SW480 (cell line): ENCODE measurements at places on chromosomes 2 and 18.

- no peak for DNase-seq
These were observed 53.7 kb downstream of the TWIST2 start for GRCh38 chr2:238901461-238902057.

- DNase-seq, result no peak
These were observed 95.3 kb upstream of the FANCL start for GRCh38 chr2:58336416-58336815.

- no peak for DNase-seq
These were observed 32.9 kb downstream of the CENPO start for GRCh38 chr2:24825883-24826772.

DNA sequence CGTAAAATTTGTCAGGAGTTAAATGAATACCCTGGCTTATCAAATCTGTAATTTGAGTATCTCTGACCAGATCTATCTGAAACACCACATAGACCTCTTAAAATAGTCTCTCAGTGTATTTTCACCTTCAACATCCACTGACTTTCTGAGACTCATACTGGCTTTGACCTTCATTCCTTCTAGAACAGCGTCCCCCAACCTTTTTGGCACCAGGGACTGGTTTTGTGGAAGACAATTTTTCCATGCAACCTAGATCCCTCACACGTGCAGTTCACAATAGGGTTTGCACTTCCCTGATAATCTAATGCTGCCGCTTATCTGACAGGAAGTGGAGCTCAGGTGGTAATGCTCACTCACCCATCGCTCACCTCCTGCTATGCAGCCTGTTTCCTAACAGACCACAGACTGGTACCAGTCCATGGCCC is 3.2 kb downstream of the NBAS start:
- no peak for DNase-seq

DNA sequence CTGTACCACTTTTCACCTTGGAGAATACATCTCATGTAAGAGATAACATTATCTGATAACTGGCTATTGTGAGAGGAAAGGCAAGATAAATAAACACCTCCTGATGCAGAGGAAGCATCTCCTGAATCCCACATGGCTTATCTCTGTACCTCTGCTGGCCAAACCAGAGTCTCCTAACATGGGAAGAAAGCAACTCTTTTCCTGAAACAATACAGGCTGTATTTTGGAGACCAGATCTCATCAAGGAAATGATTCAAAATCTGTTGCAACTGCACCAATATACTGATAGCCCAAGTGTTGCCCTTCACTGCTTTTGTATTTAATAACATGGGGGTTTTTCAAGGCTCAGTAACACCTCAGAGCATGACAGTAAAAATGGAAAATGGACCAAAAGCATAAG is 106.9 kb downstream of the MREG start:
- DNase-seq, result no peak

DNA sequence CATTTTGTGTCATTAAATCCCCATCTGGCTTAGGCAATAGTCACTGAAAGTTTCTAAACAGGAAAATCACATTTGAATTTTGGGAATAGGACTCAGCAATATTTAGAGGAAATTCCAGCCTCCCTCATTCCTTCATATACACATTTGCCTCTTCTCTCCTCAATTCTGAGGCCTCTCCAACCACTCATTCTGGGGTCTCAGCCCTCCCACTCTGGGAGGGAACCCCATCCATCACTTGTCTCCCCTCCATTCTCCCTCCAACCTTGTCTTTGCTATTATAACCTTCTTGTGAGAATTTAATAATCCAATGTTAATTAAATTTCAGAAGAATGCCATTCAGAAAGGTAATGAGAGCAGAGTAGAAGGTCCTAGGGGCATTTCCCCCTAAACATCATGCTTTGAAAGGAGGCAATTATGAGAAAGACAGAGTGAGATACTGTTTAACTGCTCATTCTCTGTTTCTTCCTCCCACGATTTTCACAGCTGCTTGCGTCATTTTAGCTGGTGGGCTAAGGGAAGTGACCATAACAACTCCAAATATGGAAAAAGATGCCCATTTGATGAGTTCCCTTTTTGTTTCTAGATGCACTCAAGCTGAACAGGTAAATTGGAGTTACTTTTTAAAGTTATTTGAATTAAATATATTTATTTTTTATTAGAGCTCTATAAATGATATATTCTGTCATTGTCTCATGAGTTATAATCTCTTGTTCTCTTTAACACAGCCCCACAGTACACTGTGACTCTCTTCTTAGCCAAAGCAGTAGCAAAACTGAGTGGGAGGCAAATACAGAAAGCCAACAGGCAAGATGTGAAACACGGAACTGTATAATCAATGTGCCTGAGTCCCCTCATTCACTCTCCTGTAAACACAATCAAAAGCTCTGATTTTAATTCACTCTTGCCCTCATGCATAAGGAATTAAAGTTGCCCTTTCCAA is 135.1 kb downstream of the DLGAP1 start:
- no peak for DNase-seq

GRCh38 chr18:63284173-63284799 is 35.3 kb downstream of the BCL2 start:
- no peak for DNase-seq

DNA sequence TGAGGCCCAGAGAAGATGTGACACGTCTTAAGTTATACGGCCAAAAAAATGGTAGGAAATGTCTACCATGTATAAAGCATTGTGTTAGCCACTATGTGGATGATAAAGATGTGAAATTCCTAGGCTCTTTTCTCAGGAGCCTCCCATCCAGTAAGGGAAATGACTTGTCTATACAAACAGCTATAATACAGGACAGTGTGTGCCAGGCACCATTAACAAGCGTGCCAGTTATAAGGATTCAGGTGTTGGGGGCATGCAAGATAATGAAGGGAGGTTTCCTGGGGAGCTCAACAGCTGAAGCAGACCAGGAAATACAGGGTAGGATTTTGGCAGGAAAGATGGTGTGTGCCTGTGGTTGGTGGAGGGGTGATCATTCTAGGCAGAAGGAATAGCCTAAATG is 37.6 kb downstream of the ALPK2 start:
- no peak for DNase-seq

DNA sequence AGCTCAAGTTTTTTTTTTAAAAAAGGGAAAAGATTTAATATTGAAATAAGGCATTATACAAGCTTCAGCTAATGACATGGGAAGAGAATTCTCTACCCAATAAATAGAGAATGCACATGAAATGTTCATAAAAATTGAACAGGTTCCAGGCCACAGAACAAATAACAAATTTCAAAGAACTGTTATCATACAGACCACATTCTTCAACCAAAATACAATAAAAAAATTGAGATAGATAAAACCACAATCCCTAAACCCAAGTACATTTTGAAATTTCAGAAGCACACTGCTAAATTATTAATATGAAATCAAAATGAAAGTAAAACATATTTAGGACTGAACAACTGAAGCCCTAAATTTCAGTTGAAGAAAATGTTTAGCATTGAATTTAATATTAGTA is 89.6 kb downstream of the BCL2 start:
- DNase-seq, result no peak

- DNase-seq, result no peak
These were observed 279.8 kb downstream of the RBM43 start for GRCh38 chr2:150981826-150982225.

- no peak for DNase-seq
These were observed 58.7 kb downstream of the TMEM18 start for GRCh38 chr2:618422-618990.

GRCh38 chr18:2360861-2361260 is 210.4 kb downstream of the METTL4 start:
- DNase-seq, result no peak

GRCh38 chr2:199646439-199646838 is 188.7 kb upstream of the SATB2 start:
- DNase-seq, result no peak

DNA sequence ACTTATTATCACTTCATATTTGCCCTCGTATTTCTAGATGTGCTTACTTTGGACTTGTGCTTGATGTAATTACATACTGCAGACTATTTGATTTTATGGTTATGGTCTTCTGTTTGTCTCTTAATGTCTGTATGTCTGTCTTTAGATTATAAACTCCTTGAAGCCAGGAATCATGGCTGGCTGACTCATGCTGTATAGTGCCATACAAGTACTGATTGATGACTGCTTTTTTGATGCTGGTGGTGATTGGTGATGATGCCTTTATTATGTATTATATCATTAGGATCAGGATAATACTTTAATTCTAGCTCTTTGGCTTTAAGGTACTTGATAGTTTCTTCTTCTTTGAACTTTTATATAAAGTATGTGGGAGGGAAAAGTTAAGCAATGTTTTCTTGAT is 17.3 kb downstream of the SMCHD1 start:
- no peak for DNase-seq

DNA sequence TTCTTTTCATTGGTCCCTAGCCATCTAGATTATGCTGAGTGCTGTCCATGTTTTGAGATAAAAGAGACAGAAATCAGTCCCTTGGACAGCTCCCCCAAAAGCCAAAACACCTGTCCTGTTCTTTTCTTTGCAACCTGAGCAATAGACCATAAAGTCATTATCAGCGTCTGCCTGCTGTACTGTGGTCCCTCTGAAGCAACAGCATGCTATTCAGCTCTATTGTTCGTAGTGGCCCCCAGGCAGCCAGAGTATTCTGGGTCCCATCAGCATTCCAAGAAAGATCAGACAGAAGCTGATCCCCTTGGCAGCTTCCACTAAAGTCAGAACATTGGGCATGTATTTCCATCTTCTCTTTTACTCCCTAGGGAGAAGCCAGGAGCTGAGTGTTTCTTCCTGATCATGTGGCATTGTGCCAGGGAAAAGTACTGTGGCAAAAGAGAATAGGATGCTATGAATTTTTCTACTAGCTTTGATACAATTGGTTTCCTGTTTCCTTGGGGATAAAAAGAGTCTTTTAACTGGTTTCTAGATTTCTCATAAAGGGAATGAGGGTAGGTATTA is 33.6 kb upstream of the ZSWIM2 start:
- DNase-seq, result no peak
